ENCODE measurements at places on chromosomes 3 and 15. TPM values are rescaled to one million over a fixed set of nuclear protein-coding genes. Genes with fewer than 3 reads are reported as not detected.
A peak's percentile ranks its signal among the peaks of the same experiment; 100 is the strongest.

Gene CLDN16
- 0.10 TPM for total RNA-seq

Gene FAM227B
- total RNA-seq: 6.1 TPM

Gene C15orf62
- 1.1 TPM for total RNA-seq

Gene OIP5
- total RNA-seq: 15.8 TPM

Gene PRSS50
- total RNA-seq: 1.1 TPM

Gene RBM5
- total RNA-seq: 244 TPM

DNA sequence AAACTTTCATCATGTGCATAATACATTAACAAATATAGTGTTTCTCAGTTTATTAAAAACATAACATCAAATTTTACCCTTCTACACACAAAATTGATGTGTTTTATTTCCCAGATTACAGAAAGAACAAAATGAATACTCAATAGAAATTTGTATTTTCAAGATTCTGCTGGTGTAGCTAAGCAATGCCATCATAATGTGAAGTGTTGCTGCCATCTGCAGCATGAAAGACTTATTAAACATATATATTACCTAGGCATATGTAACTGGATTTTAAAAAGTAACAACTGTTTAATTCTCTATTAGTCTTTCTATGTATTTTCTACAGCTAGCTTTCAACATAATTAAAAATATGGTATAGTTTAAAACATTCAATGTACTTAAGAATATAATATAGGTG lies 27.5 kb downstream of the PLSCR5 start:
- H3K27me3 ChIP-seq: no peaks in the 10 kb centered on the region
- H3K27ac ChIP-seq: no peak overlapping the region
- DNase-seq: no peak
- H3K4me3 ChIP-seq: no peak overlapping the region

- H3K27me3 ChIP-seq: peaks cover 6% of the 10 kb centered on the region
- H3K4me3 ChIP-seq: no peak overlapping the region
- H3K4me1 ChIP-seq: peaks cover 14% of the 10 kb centered on the region
- DNase-seq: no peak
- H3K36me3 ChIP-seq: no peaks in the 10 kb centered on the region
- H3K27ac ChIP-seq: no peak overlapping the region
Observed at GRCh38 chr15:39896101-39896500, 24.0 kb downstream of the GPR176 start.

- H3K27me3 ChIP-seq: peaks cover 6% of the 10 kb centered on the region
- no peak overlapping the region for H3K27ac ChIP-seq
- DNase-seq: no peak
- H3K4me3 ChIP-seq: no peak overlapping the region
Observed at GRCh38 chr3:150877303-150877702, 27.9 kb downstream of the MINDY4B start.

- peaks cover 22% of the 10 kb centered on the region for H3K36me3 ChIP-seq
- H3K27ac ChIP-seq: peak overlapping the region; percentile 83
- no peaks in the 10 kb centered on the region for H3K4me1 ChIP-seq
- DNase-seq: no peak
- no peaks in the 10 kb centered on the region for H3K27me3 ChIP-seq
- no peak overlapping the region for H3K4me3 ChIP-seq
Observed at GRCh38 chr3:185645596-185646381, 59.7 kb downstream of the SENP2 start.

- peaks cover 3% of the 10 kb centered on the region for H3K27me3 ChIP-seq
- H3K36me3 ChIP-seq: peaks cover 6% of the 10 kb centered on the region
- no peak for DNase-seq
- H3K27ac ChIP-seq: no peak overlapping the region
Observed at GRCh38 chr3:60742606-60743145, 508.6 kb downstream of the FHIT start.

DNA sequence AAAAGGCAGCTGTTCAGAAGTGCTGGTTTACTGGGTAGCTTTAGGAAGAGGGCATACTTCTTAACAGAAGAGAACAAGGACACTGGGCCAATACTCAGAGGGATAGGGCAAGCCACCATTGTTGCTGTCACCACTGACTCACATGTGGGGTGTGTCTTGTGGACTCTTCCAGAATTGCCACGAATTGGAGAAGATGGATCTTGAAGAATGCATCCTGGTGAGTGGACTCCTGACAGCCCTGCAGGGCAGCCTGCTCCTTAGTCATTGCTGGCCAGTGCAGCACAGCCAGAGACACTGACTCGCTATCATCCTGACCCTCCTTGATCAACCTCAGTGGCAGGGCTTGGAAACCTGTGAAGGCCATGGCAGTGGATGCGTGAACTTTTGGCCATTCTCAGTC lies 62.3 kb downstream of the UBP1 start:
- H3K4me1 ChIP-seq: peaks cover 2% of the 10 kb centered on the region
- no peak overlapping the region for H3K4me3 ChIP-seq
- H3K27ac ChIP-seq: no peak overlapping the region
- H3K27me3 ChIP-seq: no peaks in the 10 kb centered on the region

DNA sequence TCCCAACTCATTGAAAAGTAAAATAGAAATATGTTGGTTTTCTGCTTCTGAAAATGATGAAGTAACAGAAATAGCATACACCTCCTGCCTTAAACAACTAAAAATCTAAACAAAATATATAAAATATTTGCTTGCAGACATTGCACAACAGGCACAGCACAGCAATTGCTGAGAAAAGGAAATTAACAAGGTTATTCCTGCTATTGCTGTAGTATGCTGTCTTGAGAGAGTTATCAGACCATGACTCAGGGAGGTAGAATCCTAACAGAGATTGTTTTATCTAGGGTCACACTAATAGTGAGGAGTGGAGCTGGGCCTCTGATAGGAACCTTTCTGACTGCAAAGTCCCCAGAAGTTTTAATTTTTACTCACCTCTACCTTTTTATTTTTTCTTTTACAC lies 72.6 kb downstream of the ZBTB20 start:
- H3K4me3 ChIP-seq: no peak overlapping the region
- H3K27me3 ChIP-seq: no peaks in the 10 kb centered on the region
- no peak overlapping the region for H3K27ac ChIP-seq
- DNase-seq: no peak

DNA sequence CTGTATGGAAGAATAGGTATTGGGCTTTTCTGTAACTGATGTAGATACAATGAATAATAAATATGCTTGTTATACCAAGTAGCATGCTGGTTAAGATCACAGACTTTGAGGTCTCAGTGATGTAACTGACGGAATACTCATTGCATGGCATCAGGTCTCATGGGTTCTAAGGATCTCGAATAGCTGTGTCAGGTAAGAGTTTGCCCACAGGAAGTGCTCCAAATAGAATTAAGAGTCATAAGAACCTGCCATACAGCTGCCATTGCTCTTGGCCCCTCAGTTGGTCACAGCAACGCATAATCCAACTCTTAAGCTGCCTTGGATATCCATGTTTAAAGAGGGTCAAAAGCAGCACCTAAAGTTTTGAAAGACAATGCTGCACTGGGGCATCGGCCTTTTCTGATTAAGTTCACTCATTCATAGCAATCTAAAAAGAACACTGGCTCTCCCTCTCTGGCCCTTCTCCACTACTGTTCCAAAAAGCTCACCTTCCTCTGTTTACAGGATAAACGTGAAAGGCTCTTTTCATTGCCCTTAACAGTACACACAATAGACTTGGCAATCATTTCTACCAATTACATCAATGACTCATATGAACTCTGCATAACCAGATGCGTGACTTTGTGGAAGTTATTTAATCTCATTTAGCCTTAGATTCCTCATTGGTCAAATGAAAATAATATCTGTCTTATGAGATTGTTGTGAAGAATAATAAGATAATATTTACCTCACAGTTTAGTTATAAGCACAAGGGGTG lies 74.6 kb downstream of the ZBTB20 start:
- no peak overlapping the region for H3K27ac ChIP-seq
- H3K4me1 ChIP-seq: peaks cover 6% of the 10 kb centered on the region
- no peaks in the 10 kb centered on the region for H3K27me3 ChIP-seq
- no peak for DNase-seq
- H3K36me3 ChIP-seq: no peaks in the 10 kb centered on the region

- H3K27me3 ChIP-seq: no peaks in the 10 kb centered on the region
- H3K27ac ChIP-seq: peak overlapping the region; percentile 63
- no peak for DNase-seq
- peaks cover 3% of the 10 kb centered on the region for H3K36me3 ChIP-seq
Observed at GRCh38 chr15:100596792-100597191, 5.2 kb downstream of the LINS1 start.

DNA sequence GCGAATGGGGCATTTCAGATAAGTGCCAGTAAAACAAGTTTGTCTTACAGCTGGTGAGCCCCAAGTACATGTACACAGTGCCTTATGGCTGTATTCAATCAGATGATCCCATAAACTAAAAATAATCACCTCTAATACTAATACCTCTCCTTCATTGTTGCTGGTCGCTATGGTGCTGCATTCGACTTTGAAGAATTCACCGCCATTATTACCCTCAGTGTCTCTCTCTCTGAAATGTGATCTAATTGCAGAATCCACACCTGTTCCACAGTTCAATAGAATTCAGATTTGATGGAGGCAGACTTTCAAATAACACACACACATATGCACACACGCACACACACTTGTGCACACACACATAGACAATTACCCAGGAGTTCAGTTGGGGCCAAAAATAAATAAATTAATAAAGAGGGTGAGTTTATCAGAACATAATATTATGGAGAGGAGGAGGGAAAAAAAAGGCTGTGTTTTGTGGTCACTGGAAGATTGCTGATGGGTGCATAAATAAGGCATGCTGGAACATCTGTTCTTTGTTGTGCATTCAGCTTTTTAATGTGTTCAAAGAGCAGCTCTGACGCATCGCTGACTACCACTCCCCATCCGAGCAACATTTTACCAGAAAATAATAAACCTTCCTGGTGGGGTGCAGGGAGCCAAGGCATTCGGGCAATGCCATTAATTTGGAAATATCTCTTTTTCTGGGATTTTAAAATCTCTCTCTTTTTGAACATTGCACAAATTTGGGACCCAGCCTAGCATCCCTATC lies 235.7 kb downstream of the SATB1 start:
- DNase-seq: no peak
- H3K4me3 ChIP-seq: no peak overlapping the region
- H3K4me1 ChIP-seq: peaks cover 7% of the 10 kb centered on the region
- H3K27me3 ChIP-seq: no peaks in the 10 kb centered on the region
- H3K27ac ChIP-seq: peak overlapping the region; percentile 45
- H3K36me3 ChIP-seq: no peaks in the 10 kb centered on the region

All from type B pancreatic cell (in vitro differentiated cells).